NCI-H460 (cell line): ENCODE measurements at places on chromosomes 16 and 17. TPM values are rescaled to one million over a fixed set of nuclear protein-coding genes. Genes with fewer than 3 reads are reported as not detected.

The VAMP2 gene
- total RNA-seq, result 6.0 and 8.0 TPM in 2 replicates

The KRTAP4-3 gene
- total RNA-seq, result not detected in 2 replicates

- DNase-seq, result no peak
Observed at GRCh38 chr17:61862105-61862574, 1.2 kb downstream of the BRIP1 start.

DNA sequence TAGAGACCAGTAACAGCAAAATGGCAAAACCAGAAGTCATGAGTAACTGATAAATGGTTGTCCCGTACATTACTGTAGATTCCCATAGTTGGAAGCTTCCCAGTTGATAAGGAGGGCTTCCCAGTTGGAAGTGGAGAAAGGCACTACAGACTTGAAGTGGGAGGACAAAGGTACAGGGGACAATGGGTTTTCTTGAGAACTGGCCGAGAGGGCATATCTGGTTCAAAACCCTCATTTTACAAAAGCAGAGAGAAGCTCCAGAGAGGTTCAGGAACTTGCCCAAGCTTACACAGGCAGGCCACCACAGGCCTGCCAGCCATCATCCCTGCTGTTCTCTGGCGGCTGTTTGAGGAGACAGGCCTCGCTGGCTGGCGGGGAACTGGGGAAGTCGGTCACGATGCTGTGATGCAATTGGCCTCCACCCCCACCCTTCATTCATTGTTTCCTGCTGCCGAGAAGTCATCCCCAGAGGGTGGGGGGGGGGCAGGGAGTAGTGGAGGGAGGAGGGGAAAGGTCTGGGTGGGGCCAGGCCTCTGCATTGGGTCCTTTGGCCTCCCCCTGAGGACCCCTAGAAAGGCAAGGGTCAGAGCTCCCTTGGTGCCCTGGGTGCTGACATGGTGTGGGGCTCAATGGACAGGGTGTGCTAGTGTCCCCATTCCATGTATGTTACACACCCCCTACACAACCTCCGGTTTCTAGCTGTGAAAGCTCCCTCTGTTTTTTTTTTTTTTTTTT is 3.0 kb downstream of the UBALD2 start:
- no peak for DNase-seq

DNA sequence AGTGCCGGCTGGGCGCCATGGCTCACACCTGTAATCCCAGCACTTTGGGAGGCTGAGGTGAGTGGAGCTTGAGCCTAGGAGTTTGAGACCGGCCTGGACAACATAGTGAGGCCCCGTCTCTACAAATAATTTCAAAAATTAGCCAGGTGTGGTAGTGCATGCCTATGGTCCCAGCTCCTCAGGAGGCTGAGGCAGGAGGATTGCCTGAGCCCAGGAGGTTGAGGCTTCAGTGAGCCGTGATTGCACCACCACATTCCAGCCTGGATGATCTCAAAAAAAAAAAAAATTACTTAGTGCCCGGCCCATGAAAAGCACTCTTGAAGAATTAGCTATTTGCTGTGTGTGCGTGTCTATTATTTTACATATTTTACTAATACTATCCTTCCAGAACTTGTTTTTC is 9.6 kb downstream of the GPRC5C start:
- DNase-seq, result no peak

DNA sequence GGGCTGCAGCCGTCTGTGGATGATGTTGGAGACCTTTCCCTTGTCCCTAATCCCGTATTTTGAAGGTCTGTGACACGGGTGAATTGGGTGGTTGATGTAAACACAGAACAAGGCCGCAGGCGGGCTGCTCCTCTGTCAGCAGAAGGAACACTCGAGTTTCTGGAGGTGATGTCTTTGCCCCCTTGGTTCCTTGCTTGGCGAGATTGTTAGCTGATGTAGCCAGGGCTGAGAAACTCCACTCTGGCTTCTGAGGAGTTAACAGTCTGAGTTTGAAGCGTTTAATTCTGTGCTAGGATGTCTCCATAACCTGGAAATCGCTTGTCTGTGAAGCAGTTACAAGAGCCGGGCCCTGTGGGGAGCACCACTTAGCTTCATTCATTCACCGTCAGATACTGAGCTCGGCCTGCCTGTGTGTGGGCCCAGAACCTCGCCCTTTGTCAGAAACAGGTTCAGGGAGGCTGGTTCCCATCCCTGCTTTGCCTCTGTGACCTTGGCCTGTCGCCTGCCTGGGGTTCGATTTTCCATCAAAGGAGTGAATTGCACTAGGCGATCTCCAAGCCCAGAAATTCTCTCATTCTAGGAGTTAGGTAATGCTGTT is 1.3 kb downstream of the MAPK8IP3 start:
- DNase-seq, result no peak

DNA sequence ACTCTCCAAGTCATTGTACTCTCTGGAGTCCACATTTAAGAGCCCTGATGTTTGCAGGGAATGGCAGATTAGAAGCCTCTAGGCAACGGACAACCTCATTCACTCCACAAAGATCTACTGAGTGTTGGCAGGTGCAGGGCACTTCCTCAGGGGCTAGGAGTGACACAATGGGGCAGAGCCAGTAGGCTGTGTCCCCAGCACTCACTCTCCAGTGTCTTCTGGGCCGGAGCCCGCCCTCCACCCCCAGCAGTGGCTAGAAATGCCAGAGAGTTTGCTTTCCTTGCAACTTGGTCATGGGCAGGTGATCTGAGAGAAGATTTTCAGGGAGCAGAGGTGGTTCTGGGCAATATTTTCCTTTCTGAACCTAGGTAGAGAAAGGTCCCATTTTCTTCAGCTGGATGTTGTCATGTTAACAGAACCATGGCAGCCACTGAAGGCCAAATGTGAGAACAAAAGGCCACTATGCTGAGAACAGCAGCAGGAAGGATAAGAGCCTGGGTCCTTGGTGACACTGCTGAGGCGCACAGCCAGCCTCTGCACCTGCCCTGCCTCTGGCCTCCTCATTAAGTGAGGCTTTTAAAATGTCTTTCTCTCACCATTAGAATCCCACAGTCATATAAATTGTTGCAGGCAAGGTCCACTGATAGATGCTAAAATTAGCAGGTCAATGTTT is 96.2 kb downstream of the USP31 start:
- DNase-seq, result no peak

DNA sequence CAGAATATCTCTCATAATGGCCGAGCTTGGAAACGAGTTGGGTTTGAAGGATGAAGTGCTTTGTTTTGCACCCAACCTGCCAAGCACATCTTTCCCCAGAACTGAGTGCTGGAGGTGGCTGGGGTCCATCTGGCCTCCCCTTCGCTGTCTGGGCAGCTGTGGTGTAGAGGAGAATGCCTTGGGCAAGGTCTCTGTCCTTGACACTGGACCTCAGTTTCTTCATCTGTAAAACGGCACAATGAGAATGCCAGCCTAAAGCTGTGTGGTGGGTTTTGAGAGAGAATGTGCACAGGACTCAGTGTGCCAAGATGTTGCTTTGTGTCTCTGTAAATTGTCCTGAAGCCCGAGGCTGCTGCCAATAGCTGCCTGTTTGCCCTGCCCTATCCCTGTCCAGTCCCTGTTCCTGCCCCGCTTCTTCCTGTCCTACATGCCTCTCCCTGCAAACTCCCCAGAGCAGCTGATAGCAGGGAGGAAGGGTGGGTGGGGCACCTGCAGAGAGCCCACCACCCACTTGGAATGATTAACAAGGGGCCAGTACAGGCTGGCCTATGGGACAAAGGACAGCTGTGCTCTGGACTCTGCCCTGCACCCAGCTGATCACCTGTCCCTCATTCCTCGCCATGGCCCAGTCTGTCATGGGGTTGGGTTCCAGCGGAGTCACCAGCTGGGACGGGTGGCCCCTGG is 15.3 kb downstream of the LASP1 start:
- no peak for DNase-seq
